ENCODE measurements at places on chromosomes 5 and 9. TPM values are rescaled to one million over a fixed set of nuclear protein-coding genes. Genes with fewer than 3 reads are reported as not detected.
A peak's percentile ranks its signal among the peaks of the same experiment; 100 is the strongest.

- H3K4me3 ChIP-seq, result no peak overlapping the region
- H3K36me3 ChIP-seq, result no peaks in the 10 kb centered on the region
- H3K4me1 ChIP-seq, result no peaks in the 10 kb centered on the region
- no peak for DNase-seq
- no peaks in the 10 kb centered on the region for H3K27me3 ChIP-seq
Measured at GRCh38 chr5:119120893-119121292, 50.0 kb downstream of the DMXL1 start.

GRCh38 chr9:2645569-2645968 is 24.0 kb downstream of the VLDLR start:
- no peaks in the 10 kb centered on the region for H3K36me3 ChIP-seq
- H3K27ac ChIP-seq, result no peak overlapping the region
- DNase-seq, result no peak
- H3K27me3 ChIP-seq, result no peaks in the 10 kb centered on the region

GRCh38 chr9:121780177-121781040 is 129.0 kb downstream of the DAB2IP start:
- no peaks in the 10 kb centered on the region for H3K4me1 ChIP-seq
- H3K27ac ChIP-seq, result no peak overlapping the region
- H3K36me3 ChIP-seq, result no peaks in the 10 kb centered on the region

DNA sequence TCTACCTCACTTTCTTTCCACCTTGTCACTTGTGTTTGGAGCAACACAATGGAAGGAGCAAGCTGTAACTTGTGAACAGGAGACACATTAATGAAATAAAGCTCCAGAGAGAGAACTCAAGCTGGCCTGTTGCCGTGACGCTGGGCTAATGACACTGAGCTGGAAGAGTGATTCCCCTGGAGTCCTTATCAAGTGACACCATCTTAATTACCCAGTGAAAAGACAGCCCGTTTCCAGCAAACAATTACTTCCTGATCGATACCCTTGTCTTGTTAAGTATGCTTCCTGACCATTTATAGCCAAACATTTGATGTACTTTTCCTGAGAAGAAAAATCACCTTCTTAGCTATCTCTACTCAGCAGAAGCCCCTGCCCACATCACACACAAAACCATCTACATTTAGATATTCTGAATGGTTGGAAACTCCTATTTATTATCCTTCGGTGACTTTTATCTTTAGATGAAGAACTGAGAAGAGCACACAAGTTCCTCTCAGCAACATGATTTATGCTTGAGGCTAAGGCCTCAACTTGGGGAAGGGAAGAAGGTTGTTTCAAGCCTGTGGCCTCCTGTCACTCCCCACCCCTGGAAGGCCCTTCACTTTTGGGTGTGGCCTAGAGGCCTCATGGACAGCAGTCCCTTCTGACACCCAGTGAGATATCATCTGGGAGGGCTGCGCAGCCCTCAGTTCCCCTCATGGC is 34.1 kb downstream of the CRHBP start:
- H3K36me3 ChIP-seq, result no peaks in the 10 kb centered on the region
- no peaks in the 10 kb centered on the region for H3K27me3 ChIP-seq
- no peak overlapping the region for H3K4me3 ChIP-seq
- DNase-seq, result no peak

DNA sequence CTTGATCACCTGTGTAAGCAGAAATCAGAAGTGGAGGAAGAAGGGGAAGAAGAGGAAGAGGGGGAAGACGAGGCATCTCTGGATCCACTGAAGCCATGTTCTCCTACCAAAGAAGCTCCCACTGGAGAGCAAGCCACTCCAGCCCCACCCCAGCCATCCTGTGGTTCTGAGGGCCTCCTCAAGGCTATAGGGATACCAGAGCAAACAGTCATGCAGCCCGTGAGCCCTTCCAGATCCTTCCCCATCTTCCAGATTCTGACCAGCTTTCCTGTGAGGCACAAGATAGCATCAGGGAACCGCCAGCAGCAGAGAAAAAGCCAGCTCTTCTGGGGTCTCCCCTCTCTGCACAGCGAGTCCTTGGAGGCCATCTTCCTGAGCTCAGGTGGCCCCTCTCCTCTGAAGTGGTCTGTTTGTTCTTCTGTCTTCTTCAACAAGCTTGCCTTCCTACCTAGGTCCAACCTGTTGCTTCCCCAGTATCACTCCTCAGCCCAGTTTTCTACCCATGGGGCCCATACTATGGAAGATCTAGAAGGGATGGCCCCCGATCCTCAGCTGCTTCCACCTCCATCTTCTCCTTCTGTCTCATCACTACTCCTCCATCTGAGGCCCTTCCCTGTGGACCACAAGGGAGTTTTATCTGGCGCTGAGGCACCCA is 29.4 kb downstream of the VCP start:
- no peak overlapping the region for H3K27ac ChIP-seq
- peaks cover 8% of the 10 kb centered on the region for H3K4me1 ChIP-seq
- no peaks in the 10 kb centered on the region for H3K36me3 ChIP-seq

DNA sequence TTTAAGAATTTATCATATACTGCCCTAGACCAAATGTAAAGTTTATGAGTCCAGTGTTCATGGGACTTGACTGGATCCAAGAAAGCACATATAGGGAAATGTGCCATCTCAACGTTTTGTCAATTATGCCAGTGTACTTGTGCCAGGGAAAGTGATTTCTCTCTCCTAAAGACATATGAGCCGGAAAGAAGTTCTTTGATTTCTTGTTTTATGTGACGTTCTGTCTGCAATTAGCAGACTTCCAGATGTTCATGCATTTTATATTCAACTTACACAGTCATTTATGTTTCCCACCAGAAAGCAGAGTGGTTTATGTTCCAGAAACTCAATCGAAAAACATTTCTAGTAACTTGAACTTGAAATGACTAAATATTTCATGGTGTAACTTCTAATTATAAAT is 203.8 kb downstream of the FAM170A start:
- H3K4me1 ChIP-seq, result no peaks in the 10 kb centered on the region
- DNase-seq, result no peak
- no peaks in the 10 kb centered on the region for H3K27me3 ChIP-seq
- no peak overlapping the region for H3K27ac ChIP-seq

DNA sequence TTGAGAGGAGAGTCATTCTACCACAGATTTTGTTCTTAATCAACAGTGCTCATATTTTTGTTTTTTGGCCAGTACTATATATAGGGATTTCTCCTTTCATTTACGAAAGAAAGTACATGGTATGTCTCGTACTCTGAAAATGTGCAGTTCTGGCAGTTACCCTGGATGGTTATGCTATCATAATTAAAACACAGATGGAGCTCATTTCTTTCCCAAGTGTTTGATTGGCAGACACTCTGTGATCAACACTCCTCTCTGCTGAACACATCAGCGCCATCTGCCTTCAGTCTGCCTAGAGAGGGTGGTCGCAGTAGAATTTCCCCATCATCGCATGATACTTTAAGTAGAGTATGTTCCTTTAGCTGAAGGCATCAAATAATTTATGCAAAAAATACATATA is 64.5 kb downstream of the PAM start:
- no peak for DNase-seq
- H3K27ac ChIP-seq, result no peak overlapping the region

DNA sequence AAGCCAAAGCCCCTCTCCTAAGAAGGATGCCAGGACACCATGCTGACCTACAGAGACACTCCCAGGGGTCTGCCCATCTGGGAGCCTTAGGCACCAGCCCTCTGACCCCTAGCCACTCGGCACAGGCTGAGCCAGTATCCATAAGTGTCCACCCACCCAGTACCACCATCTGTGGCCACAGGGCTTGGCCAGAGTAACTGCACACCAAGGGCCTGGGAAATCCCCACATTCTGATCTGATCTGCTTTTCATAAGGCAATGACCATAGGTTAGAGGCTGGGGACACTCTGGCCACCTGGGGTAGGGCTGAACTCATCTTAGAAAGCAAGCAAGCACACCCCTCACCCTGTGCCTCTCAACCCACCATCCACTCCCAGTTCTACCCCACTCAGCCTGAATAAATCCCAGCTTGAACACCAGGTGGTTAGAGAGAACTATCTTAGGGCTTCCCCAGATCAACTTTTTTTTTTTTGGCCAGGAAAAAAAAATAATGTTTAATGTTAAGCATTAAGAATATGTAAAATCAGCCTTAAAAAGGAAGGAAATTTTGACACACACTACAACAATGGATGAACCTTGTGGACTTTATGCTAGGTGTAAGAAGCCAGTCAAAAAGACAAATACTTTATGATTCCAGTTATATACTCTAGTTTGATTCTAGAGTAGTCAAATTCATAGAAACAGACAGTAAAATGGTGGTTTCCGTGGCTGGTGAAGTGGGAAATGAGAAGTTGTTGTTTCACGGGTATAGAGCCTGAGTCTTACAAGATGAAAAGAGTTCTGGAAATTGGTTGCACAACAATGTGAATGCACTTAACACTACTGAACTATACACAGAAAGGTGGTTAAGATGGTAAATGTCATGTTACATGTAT is 6.2 kb downstream of the GNPDA1 start:
- H3K27me3 ChIP-seq, result no peaks in the 10 kb centered on the region
- H3K27ac ChIP-seq, result no peak overlapping the region
- no peak overlapping the region for H3K4me3 ChIP-seq
- no peak for DNase-seq

DNA sequence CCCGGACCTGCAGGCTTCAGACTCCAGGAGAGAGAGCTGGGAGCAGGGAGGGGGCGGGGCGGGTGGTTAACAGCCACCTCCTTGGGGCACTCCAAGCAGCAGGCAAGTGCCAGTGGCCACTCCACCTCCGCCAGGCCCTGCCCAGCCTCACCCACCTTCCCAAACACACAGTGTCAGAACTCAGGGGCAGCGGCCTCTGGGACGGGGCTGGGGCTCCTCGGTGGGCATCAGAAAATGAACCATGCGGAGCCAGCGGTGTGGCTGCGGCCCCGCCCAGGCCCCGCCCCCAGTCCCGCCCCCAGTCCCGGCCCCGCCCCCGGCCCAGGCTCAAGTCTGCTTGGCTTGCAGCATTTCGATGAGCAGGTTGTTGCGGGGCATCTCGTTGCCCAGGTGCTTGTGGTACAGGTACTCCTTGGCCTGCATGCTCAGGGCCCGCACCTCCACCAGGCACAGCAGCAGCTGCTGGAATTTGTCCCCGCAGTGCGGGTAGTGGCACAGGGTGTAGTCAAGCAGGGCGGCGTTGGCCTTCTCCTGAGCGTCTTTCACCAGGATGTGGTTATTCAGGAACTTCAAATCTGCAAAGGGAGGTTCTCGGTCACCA is 24.7 kb downstream of the NR5A1 start:
- H3K36me3 ChIP-seq, result no peaks in the 10 kb centered on the region
- DNase-seq, result no peak
- H3K4me3 ChIP-seq, result no peak overlapping the region
- H3K4me1 ChIP-seq, result no peaks in the 10 kb centered on the region
- H3K27ac ChIP-seq, result no peak overlapping the region

GRCh38 chr5:132556763-132557477 is at the start of gene RAD50:
Gene RAD50 (plus strand): TSS chr5:132556977. CDS start chr5:132557325, 348 bp downstream.
- H3K4me3 ChIP-seq, result peak within 1 kb of the TSS; percentile 67
- no peaks in the 10 kb centered on the region for H3K36me3 ChIP-seq
- peak; percentile 95 for DNase-seq
- H3K4me1 ChIP-seq, result peaks cover 4% of the 10 kb centered on the region
- H3K27me3 ChIP-seq, result no peaks in the 10 kb centered on the region

GRCh38 chr9:12972608-12973589 is 198.1 kb downstream of the LURAP1L start:
- H3K4me3 ChIP-seq, result no peak overlapping the region
- DNase-seq, result no peak
- H3K27me3 ChIP-seq, result no peaks in the 10 kb centered on the region
- no peaks in the 10 kb centered on the region for H3K36me3 ChIP-seq

GRCh38 chr5:84385705-84386104 is 1.0 kb upstream of the EDIL3 start:
- H3K27me3 ChIP-seq, result no peaks in the 10 kb centered on the region
- H3K36me3 ChIP-seq, result no peaks in the 10 kb centered on the region
- no peak for DNase-seq

GRCh38 chr5:91159647-91160046 is 223.5 kb downstream of the ARRDC3 start:
- H3K4me3 ChIP-seq, result no peak overlapping the region
- H3K27me3 ChIP-seq, result no peaks in the 10 kb centered on the region
- H3K27ac ChIP-seq, result no peak overlapping the region
- no peaks in the 10 kb centered on the region for H3K4me1 ChIP-seq
- H3K36me3 ChIP-seq, result no peaks in the 10 kb centered on the region

DNA sequence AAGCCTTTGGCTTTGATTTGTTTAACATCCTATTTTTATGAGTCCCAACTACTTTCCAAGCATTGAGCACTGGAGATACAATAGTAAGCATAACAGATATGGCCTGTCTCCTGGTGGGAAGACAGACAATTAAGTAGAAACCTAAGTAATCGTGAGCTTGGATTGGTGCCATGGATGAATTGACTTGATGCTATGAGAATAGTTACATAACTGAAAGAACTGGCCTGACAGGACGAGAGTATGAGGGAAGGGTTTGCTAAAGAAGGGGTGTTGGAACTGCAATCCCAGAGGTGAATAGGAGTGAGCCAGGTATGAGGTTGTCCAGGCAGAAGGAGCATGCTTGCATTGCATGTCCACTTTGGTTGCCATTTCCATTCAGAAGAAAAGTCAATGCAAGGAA is 52.4 kb downstream of the GPR21 start:
- no peak overlapping the region for H3K27ac ChIP-seq
- no peaks in the 10 kb centered on the region for H3K27me3 ChIP-seq
- H3K36me3 ChIP-seq, result no peaks in the 10 kb centered on the region
- DNase-seq, result no peak
- no peak overlapping the region for H3K4me3 ChIP-seq

- H3K36me3 ChIP-seq, result no peaks in the 10 kb centered on the region
- no peaks in the 10 kb centered on the region for H3K4me1 ChIP-seq
- H3K4me3 ChIP-seq, result no peak overlapping the region
- DNase-seq, result peak; percentile 62
- H3K27me3 ChIP-seq, result no peaks in the 10 kb centered on the region
Measured at GRCh38 chr9:63859475-63860215, 1425.4 kb downstream of the FOXD4L5 start.

GRCh38 chr5:136020383-136021015 is 8.3 kb upstream of the TGFBI start:
- H3K4me3 ChIP-seq, result no peak overlapping the region
- no peaks in the 10 kb centered on the region for H3K36me3 ChIP-seq
- H3K27me3 ChIP-seq, result no peaks in the 10 kb centered on the region

DNA sequence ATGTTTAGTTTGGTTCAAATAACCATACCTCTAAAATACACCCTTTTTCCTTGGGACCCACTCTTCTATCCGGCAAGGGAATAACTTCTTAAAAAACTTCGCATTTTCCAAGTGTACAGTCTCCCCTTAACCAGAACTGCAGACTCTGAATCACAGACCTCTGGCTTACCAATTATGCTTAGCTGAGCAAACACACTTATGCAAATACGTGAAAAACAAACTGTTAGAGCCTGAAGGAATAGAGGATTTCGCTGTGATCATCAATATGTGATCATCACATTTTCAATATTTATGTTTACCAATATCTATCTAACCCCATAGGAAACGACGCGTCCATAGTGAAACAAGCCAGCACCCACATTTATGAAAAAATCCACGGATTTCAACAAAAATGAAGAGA is 1.3 kb downstream of the LPAR1 start:
- DNase-seq, result no peak
- peaks cover 8% of the 10 kb centered on the region for H3K4me1 ChIP-seq
- H3K27me3 ChIP-seq, result no peaks in the 10 kb centered on the region
- H3K4me3 ChIP-seq, result peak overlapping the region; percentile 57

- H3K36me3 ChIP-seq, result no peaks in the 10 kb centered on the region
- H3K27me3 ChIP-seq, result no peaks in the 10 kb centered on the region
- peaks cover 1% of the 10 kb centered on the region for H3K4me1 ChIP-seq
- no peak overlapping the region for H3K27ac ChIP-seq
Measured at GRCh38 chr9:70110194-70111041, 66.8 kb downstream of the MAMDC2 start.

GPR151 gene
- not detected for total RNA-seq

TRIM36 gene
- total RNA-seq, result 3.3 TPM

NR4A3 gene
- total RNA-seq, result 62.1 TPM

ARHGEF39 gene
- 0.58 TPM for total RNA-seq

TIMD4 gene
- not detected for total RNA-seq

PCDHGA2 gene
- 7.3 TPM for total RNA-seq

LHX3 gene
- not detected for total RNA-seq

DRD1 gene
- not detected for total RNA-seq

ZDHHC11B gene
- total RNA-seq, result 1.9 TPM

Measured in ovary (tissue), 10 donors.